ENCODE measurements at places on chromosomes 6 and 20.

DNA sequence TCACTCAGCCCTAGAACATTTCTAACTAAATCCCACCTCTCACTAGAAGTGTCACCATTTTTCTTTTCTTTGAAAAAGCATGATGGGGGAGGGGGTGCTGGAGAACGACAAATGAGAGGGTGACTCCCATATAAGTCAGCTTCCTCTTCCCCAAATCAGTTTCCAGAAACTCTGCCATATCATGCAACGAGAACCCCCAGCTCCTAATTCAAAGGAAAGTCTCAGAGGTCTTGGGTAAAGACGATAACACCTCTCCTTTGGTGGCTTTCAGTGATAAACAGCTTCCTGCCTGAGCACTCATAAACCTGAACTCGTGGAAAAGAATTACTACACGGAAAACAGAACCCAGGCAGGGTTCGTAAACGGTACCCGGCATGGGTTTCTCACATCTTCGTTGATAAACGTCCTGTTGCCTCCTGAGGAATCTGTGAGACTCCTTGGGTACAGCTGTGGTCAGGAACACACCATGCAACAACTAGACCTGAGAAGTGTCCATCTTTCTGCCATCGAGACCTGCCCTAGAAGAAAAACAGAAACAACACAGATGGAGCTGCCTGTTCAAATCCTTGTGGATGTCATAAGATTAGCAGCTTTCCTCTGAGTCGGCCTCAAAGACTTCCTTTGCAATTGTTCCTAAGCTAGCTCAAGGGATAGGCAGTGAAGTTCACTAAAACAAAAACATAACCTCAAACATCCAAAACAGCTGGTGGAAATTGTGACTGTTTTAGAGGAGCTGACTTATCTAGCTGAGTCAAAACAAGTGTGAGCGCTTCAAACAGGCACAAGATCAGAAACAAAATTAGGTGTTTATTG is 185.8 kb upstream of the PRDM1 start:
- DNase-seq: peak; percentile 35

DNA sequence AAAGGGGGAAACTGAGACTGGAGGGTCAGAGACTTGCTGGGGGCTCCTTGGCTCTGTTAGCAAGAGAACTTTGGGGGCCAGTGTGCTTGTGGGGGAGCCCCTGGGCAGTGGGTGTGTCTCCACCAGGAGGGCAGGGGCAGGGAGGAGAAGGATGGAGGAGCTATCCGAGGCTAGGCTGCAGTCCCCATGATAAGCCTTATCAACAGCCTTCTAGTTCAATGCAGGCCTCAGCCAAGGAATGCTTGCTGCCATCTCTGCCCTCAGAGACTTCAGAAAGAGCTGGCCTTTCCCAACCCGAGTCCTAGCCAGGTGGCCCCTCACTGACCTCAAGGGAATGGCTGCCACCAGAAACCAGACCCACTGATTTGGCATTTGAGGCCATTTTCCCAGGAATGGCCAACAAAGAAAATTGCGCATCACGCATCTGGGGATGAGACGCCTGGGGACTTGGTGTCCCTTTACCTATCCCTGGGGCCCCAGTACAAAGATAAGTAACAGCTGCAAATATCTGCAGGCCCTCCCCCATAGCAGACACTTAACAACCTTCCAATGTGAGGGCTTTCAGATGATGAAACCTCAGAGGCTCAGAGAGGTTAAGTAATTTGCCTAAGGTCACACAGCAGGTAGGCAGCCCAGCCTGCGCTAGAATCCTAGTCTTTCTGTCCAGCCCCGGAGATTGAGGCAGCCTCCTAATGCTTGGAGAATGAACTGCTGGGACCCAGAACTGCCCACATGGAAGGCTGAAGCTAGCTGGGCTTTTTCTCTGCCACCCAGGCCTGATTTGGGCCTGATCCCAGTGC is 4.9 kb downstream of the TGM2 start:
- DNase-seq: no peak

GRCh38 chr20:54176610-54177009 is 2.8 kb upstream of the CYP24A1 start:
- no peak for DNase-seq

- no peak for DNase-seq
Measured at GRCh38 chr6:17096652-17097051, 5.2 kb upstream of the STMND1 start.

DNA sequence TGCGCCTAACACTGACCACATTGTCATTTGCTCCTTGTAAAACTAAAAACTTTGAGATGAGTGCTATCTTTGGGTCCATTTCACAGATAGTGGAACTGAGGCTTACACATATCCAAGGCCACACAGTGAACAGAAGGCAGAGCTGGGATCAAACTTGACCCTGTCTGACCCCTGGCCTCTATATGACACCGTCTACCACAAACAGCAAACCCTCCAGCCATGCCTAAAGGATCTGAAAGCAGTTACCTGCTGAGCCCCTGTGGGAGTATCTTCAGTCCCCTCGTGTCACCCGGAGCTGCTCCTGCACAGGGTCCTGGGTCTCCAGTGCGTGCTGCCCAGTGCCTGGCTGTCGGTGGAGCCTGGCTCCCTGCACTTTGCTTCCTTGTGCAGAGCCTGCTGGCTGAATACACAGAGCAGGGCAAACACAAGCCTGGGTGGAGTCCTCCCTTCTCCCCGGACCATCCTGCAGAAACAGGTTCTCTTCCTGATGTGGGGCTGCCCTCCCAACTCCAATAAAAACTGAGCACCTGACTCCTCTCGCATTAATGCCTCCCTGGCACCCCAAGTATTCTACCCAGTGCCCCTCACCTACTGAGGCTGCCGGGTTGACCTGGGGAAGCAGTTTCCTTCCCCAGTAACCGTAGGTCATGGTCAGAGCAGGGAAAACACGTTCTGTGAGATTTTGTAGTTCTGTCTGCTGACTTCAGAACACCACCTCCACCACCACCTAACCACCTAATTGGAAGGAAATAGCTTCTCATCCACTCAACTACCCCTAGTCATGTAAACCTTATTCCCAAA is at the start of gene BCAS1:
Gene BCAS1, minus strand, starts transcription at position 408 of the 801 bp plus-strand sequence. CDS start 11,876 bp downstream, outside the sequence.
- DNase-seq: no peak

- DNase-seq: no peak
Measured at GRCh38 chr6:14271789-14272736, 154.5 kb downstream of the CD83 start.

- DNase-seq: no peak
Measured at GRCh38 chr20:20333866-20334265, 34.0 kb upstream of the INSM1 start.

DNA sequence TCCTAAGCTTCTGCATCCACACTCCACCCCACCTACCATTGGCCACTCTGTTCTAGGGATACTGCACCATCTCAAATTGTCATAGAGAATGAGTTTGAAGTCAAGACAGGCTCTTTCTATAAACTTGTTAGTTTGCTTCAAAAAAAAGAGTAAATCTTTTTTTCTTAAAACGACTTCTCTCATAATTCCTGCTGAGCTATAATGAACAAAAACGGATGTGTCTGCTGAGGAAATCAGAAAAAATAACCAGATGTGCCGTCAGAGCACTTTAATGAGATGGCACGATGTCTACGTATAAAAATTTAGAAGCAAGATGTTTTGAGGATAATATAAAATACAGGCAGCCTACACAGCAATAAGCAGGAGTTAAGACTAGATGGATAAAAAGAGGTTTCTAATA is 24.0 kb upstream of the DDO start:
- no peak for DNase-seq

- peak; percentile 83 for DNase-seq
Measured at GRCh38 chr6:27145731-27146455, 101.6 kb upstream of the PRSS16 start.

GRCh38 chr6:161162722-161163121 is 111.1 kb downstream of the AGPAT4 start:
- no peak for DNase-seq

DNA sequence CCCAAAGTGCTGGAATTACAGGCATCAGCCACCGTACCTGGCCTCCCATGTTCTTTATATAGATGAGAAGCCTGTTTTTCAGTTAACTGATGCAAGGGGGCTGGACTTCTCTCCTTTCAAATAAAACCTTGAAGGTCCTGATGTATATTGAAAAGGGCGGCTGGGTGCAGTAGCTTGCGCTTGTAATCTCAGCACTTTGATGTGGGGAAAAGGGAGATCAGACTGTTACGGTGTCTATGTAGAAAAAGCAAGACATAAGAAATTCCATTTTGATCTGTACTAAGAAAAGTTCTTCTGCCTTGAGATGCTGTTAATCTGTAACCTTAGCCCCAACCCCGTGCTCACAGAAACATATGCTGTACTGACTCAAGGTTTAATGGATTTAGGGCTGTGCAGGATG is 16.1 kb upstream of the SAMHD1 start:
- no peak for DNase-seq

- DNase-seq: peak; percentile 79
Measured at GRCh38 chr20:46558511-46558959, 8.1 kb upstream of the OCSTAMP start.

DNA sequence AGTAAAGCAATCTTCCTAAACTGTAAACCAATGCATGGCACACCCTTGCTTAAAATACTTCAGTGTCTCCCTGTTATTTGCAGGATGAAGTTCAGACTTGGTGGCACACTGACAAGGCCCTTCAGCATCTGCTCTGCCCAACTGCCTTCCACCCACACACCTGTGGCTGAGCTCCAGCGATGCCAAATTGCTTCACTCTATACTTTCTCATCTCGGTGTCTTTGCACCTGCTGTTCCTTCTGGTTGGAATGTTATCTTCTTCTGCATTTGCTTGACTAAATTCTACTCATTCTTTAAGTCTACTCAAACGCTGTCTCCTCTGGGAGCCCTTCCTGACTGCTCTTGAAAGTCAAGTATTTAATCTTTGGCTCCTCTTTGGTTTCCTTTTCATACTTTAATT is 100.1 kb upstream of the SUPT3H start:
- DNase-seq: no peak

GRCh38 chr6:34657037-34657306 is 39.6 kb downstream of the ILRUN start:
- no peak for DNase-seq

DNA sequence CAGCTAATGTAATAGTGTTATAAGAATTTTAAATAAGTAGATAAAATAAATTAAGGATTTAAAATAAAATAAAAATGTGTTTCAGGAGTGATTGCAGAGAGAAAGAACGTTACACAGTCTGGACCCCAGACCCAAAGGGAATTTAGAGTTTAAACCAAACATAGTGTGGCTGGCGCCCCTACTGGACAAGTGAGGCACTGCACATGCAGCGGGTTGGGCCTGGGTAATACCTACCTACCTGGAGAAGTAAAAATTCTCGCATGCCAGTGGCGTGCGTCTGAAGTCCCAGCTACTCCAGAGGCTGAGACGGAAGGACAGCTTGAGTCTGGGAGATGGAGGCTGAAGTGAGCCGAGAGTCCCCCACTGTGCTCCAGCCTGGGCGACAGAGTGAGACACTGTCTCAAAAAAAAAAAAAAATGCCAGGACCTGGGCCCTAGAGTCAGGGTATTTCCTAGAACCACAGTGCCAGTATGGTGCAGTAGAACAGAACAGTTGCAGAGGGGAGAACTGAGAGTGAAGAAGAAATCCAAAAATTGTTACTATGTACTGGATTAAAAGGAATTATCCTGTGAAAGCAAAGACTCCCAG is 71.4 kb upstream of the TCF21 start:
- peak; percentile 40 for DNase-seq

DNA sequence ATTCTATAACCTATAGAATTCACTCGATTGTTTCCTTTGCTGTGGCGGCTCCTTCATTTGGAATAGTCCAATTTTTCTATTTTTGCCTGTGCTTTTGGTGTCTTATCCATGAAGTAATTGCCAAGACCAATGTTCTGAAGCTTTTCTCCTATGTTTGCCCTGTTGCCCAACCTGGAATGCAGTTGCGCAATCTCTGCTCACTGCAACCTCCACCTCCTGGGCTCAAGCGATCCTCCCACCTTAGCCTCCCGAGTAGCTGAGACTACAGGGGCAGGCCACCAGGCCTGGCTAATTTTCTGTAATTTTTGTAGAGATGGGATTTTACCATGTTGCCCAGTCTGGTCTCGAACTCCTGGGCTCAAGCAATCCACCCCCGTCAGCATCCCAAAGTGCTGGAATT is 163.5 kb downstream of the OR2B2 start:
- DNase-seq: no peak

- DNase-seq: peak; percentile 84
Measured at GRCh38 chr6:12012558-12013306, 620 bp downstream of the HIVEP1 start.

GRCh38 chr20:4488407-4489339 is 233.0 kb upstream of the PRND start:
- DNase-seq: no peak

- DNase-seq: no peak
Measured at GRCh38 chr6:12844284-12845223, 128.0 kb downstream of the PHACTR1 start.

GRCh38 chr20:53032478-53032932 is 60.3 kb downstream of the TSHZ2 start:
- no peak for DNase-seq

DNA sequence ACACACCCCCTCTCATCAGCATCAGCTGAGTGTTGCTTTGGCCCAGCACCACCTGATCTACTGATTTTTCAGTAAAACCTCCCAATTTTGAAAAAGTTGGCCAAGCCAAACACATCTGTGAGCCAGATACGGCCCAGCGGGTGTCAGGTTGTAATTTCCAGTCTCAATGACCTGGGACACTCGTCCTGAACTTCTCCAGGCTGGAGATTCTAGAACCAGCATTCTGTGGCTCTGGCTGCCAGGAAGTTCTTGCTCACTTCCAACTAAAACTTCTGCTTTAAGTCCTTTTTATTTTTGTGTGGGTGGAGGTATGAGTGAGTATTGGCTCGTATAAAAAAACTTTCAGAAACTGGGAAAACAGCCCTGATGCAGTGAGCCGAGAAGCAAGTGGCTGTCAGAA is 5.1 kb downstream of the KIAA1755 start:
- DNase-seq: no peak

- no peak for DNase-seq
Measured at GRCh38 chr6:45002390-45003105, 325.6 kb upstream of the RUNX2 start.

DNA sequence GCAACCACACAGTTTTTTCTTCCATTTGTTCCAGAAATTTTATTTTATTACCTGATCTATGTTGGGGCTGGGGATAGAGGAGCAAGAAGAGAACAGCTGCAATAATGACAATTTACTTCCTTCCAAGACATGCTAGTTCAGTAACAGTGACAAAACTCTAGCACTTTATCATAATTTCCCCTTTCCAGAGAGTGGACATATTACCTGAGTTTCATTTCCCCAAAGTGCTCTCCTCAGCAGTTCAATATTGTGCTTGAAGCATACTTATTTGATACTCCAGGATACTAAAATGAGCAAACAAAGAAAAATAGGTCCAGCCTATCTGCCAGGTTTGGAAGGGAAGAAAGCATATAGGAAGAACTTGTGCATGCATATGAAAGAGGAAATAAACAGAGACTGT is 157.7 kb downstream of the ID4 start:
- DNase-seq: no peak

GRCh38 chr6:43284991-43285781 is 12.9 kb upstream of the SLC22A7 start:
- DNase-seq: no peak

DNA sequence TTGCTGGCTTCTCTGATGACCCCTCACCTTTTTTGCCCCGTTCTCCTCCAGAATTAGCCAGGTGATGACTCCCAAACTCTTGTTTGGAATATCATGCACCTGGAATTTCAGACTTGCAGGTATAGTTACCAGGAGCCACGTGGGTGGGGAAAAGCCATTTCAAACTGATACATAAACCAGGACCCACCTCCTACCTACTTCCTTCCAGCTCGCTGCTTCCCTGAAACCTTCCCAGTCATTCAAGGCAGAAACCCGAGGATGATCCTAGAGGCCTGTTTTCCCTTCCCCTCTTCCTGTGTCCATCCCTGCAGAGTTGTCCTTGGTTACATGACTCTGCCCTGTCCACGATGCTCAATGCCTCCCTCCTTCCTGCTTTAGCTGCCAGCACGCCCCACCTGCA is 101.9 kb downstream of the MTHFD1L start:
- no peak for DNase-seq
